ENCODE measurements at places on chromosomes 2 and 18. TPM values are rescaled to one million over a fixed set of nuclear protein-coding genes. Genes with fewer than 3 reads are reported as not detected.

UGT1A10 gene
- total RNA-seq, result not detected

KCNJ13 gene
- not detected for total RNA-seq

DNAH6 gene
- total RNA-seq, result 0.31 TPM

AOX1 gene
- total RNA-seq, result 0.80 TPM

LYG2 gene
- total RNA-seq, result not detected

CGREF1 gene
- not detected for total RNA-seq

DAW1 gene
- not detected for total RNA-seq

TGFA gene
- not detected for total RNA-seq

GRCh38 chr18:42801706-42802105 lies 313.8 kb downstream of the RIT2 start:
- DNase-seq, result no peak

DNA sequence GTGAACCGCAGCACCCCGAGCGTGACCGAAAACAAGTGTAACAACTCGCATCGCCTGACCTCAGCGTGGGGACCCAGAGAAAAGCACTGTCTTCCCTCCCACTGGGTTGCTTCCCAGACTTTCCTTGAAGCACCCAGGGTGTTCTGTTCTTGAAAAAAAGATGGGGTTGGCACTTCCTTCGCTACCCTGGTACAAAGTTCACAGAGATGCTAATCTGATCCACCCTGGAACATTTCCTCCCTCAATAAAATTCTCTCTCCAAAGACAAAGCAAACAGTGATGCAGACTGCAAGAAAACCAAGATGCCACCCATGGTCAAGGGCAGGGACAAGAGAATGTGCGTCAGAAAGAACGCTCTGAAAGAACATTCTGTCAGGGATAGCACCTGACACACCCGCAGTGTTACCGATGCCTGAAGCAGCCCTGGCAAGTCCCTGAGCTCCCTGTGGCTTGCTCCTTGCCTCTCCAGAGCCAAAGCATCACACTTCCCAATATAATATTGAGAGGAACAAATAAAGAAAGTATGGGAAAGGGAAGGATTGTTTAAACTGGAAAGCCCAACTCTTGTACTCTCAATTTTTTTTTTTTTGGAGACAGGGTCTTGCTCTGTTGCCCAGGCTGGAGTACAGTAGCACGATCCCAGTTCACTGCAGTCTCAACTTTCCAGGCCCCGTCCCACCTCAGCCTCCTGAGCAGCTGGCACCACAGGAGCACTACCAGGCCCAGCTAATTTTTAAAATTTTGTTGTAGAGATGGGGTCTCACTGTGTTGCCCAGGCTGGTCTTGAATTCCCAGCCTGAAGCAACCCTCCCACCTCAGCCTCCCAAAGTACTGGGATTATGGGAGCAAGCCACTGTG lies 70.7 kb downstream of the TBC1D8 start:
- DNase-seq, result no peak

- no peak for DNase-seq
These were observed 60.6 kb downstream of the PTPN4 start for GRCh38 chr2:119820275-119820674.

DNA sequence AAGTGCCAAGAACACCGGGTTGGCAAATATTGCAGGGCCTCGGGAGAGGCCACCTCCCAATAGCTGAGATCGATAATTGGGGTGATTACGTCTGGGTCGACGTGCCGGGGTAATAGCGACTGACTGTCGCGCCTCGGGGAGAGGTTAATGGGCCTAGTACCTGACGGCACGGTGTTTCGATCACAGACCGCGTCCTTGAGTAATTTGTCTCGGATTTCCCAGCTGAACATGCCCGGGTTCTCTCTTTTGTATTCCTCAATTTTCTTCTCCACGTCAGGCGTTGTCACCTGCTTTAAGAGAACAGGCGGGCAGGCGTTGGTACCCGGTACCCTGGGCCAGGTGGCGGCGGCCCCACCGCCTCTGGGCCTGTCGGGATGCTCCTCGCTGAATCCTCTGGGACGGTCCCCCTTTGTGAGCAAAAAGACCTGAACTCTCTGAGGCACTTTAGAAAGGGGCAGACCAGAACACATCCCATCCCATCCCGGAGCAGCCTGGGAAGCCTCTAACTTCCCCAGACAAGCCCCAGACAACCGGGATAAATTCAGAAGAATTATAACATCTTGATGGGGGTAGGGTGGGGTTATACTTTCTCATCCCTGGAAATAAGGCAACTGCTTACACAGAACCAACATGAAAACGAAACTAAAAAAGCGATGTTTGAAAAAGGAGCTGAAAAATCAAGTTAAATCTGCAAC lies 3.3 kb downstream of the PAX3 start:
- DNase-seq, result no peak

DNA sequence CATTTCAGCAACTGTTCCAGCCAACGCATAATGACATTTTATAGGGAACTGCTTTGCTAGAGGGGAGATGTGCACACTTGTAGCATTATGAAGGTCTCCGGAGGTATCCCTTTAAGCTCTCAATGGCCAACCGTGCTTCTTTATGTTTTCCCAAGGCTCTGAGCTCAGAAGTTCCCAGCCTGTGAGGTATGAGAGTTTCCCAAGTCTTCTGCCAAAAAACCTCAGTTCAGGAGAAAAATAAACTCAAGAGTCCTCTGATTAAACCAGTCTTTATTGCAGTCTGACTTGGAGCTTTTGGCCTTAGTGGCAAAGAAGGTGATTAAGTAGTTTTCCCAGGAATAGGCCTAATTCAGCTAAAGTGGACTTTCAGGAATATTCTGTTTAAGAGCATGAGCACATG lies 35.4 kb upstream of the ZNF532 start:
- no peak for DNase-seq

DNA sequence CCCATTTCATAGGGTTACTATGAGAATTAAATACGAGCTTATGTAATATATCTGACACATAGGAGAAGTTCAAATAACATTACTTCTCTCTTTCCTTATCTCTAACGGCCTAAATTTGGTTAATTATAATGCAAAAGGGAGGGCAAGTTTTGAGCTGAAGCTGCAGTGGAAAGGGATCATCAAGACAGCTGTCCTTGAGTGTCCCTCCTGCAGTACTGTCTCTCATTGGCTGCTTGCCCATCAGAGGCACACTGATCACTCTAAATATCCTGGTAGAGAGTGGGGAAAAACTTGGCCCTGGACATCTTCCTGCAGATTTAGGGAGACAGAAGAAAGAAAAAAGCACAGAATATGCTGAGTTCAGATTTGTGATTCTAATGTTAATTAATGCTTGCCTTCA lies 186.0 kb downstream of the CAMKMT start:
- DNase-seq, result no peak

DNA sequence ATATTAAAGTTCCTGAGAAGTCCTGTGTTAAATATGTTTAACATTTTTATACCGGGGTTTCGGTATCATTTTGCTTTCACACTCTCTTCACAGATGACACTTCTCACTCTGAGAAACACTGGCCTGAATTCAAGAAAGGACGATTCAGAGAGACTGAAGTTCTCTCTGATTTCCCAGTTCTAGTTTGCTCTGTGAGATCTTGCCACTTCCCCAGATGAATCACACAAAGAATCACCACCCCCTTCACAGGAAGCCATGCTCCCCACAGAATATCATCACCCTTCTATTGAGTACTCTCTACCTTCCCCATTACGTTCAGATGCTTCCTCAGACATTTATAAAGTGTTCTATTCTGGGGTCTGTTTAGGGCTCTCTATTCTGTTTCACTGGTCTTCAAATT lies 16.1 kb upstream of the CD207 start:
- DNase-seq, result peak; percentile 73

DNA sequence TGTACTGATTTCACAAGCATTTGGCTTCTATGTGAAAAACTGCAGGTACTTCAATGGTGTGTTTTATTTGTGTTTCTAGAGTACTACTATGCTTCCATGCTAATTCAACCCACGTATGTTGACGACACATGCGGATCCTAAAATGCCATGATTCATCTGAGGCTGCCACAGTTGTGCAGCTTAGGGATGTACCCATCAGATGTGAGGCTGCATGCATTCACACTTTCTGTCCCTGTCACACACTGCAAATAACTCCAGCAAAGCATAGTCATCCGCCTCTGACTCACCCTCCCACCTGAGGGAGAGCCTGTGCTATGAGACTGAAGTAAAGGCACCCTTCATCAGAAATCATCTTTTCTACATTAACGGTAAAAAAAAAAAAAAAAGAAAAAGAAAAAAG lies 22.1 kb upstream of the SERTAD2 start:
- DNase-seq, result no peak

DNA sequence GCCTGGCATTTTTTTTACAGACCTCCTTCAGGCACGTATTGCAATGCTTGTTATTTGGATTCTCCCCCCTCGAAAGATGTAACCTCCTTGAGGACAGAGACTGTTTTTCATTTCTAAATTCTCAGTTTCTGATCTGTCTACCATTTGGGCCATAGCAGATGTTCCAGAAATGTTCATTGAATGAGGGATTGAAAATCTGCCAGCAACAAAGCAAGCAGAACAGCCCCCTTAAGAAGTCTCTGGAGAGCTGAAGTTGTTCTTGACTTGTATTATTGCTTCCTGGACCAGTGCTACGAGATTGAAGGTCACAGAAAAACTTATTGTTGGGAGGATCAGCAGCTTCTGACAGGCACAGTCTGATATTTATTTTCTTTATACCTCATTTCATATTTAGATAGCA lies 355.5 kb downstream of the EPHA4 start:
- DNase-seq, result no peak

DNA sequence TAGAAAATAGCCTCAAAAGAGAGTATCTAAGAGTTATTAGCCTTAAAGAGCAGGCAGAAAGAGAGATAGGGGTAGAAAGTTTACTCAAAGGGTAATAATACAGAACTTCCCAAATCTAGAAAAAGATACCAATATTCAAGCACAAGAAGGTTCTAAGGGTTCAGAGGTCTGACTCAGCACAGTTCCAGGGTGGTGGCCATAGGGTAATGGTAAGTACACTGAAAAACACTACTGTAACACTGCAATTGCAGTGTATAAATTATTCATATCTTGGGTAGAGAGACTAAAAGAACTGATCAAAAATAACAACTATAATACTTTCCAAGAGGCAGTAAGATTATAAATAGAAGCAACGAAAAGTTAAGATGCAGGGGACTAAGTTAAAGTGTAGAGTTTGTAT lies 115.2 kb downstream of the ROCK1 start:
- no peak for DNase-seq

DNA sequence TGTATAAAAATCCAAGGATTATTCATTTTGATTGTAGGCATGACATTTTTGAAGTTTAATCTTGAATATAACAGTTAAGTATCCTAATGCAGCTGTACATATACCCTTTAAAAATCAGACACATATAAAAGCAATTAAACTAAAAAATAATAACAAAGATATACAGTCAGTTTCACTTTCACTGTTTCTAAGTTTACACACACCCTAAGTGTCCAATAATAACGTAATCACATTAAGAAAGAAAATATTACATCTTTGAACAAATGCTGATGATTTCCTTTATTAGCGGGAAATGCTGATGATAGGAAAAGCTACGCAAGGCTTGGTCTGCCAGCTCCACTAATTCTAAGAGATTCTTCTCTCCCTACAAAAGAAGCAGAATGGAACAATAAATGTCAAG lies 38.8 kb downstream of the RTTN start:
- DNase-seq, result no peak

- no peak for DNase-seq
These were observed 20.8 kb upstream of the TNP1 start for GRCh38 chr2:216880509-216881184.

GRCh38 chr18:8424481-8424880 lies 184.8 kb upstream of the RAB12 start:
- no peak for DNase-seq

- DNase-seq, result peak; percentile 91
These were observed at the start of gene NAGK for GRCh38 chr2:71068218-71069035. Gene NAGK, plus strand, starts transcription at chr2:71068648. Its CDS starts 36 bp downstream, at chr2:71068684.
